ENCODE measurements at places on chromosomes 2 and 18. TPM values are rescaled to one million over a fixed set of nuclear protein-coding genes. Genes with fewer than 3 reads are reported as not detected.

The HOXD8 gene
- total RNA-seq: 33.1 TPM

The DSG3 gene
- total RNA-seq: not detected

The TSN gene
- total RNA-seq: 58.0 TPM

The VSNL1 gene
- total RNA-seq: 0.60 TPM

The SERPINB3 gene
- total RNA-seq: 0.23 TPM

The SCN3A gene
- total RNA-seq: 0.41 TPM

The CLEC4F gene
- total RNA-seq: 0.22 TPM

The CHRND gene
- not detected for total RNA-seq

- H3K4me1 ChIP-seq: no peaks in the 10 kb centered on the region
- no peaks in the 10 kb centered on the region for H3K27me3 ChIP-seq
- DNase-seq: no peak
- H3K4me3 ChIP-seq: no peak overlapping the region
- no peak overlapping the region for H3K27ac ChIP-seq
Observed at GRCh38 chr18:63591725-63592124, 4.6 kb downstream of the SERPINB13 start.

- DNase-seq: no peak
- H3K36me3 ChIP-seq: no peaks in the 10 kb centered on the region
- no peaks in the 10 kb centered on the region for H3K27me3 ChIP-seq
- no peaks in the 10 kb centered on the region for H3K4me1 ChIP-seq
- H3K4me3 ChIP-seq: no peak overlapping the region
- H3K27ac ChIP-seq: no peak overlapping the region
Observed at GRCh38 chr2:181231886-181232621, 225.1 kb upstream of the ITGA4 start.

DNA sequence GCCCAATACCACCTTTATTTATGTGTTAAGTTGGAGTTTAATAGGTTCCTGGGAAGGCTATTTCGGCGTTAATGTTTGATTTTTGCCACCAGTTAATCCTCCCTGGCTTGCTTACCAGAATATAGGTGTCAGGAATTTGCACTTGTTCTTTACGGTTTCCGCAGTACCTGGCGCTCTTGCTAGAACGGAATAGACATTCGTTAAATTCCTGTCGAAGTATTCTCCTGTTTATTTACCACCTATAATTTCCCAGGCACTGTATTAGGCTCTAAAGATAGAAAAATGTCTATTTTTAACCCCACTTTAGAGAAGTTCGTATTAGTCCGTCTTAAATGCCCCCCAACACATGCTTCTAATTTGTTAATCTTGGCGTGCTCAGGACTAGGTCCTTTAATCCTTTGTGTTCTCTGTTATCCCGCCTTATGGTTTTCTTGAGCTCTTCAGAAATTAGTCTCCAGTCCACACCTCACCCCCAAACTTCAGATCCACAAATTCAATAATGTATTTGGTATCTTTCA is 575 bp downstream of the CCDC150 start:
- no peaks in the 10 kb centered on the region for H3K27me3 ChIP-seq
- peaks cover 2% of the 10 kb centered on the region for H3K4me1 ChIP-seq
- peak overlapping the region; percentile 39 for H3K4me3 ChIP-seq
- DNase-seq: no peak
- no peaks in the 10 kb centered on the region for H3K36me3 ChIP-seq
- no peak overlapping the region for H3K27ac ChIP-seq

GRCh38 chr2:229087267-229087666 is 183.8 kb downstream of the PID1 start:
- H3K4me3 ChIP-seq: no peak overlapping the region
- no peak for DNase-seq
- H3K27me3 ChIP-seq: no peaks in the 10 kb centered on the region
- no peaks in the 10 kb centered on the region for H3K36me3 ChIP-seq
- H3K4me1 ChIP-seq: peaks cover 1% of the 10 kb centered on the region
- no peak overlapping the region for H3K27ac ChIP-seq

DNA sequence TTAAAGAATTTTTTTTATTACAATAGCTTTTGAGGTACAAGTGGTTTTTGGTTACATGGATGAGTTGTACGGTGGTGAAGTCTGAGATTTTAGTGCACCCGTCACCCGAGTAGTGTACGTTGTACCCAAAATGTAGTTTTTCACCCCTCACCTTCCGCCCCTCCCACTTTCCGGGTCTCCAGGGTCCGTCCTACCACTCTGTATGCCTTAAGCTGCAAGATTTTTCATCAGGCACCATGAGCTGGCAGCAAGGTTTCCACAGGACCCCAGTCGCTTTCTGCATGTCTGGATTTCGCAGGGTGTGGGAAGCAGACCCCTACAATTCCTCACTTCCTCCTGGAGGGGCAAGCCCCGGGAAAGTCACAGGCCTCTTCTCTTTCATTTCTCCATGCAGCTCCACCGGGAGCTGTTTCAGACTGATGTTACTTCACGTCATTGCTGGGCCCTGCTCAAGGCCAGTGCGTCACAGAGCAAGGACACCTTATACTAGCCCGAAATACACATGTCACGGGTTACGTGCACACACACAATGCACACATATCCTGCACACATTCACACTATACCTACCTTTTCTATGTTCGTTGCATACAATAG is 179.1 kb downstream of the ZFP36L2 start:
- no peaks in the 10 kb centered on the region for H3K27me3 ChIP-seq
- H3K36me3 ChIP-seq: no peaks in the 10 kb centered on the region
- peaks cover 34% of the 10 kb centered on the region for H3K4me1 ChIP-seq

DNA sequence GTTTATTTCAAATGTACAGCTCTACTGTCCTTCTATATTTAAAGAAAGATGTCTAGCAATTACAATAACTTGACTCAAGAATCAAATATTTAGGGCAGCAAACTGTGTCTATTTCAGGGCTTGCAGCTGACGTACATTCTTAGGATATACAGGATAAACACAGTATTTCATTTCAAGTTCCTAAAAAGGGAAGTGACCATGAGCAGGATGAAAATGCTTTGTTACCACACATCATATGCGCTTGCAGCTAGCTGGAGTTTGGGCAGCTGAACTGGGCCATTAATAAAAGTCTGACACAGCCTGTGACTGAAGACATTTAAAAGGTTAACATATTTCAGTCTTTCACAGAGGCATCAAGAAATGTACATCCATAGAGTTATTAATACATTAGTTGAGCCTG is 264.6 kb upstream of the TRIB2 start:
- H3K36me3 ChIP-seq: no peaks in the 10 kb centered on the region
- peaks cover 3% of the 10 kb centered on the region for H3K4me1 ChIP-seq
- DNase-seq: no peak
- H3K27me3 ChIP-seq: no peaks in the 10 kb centered on the region
- no peak overlapping the region for H3K27ac ChIP-seq

- no peak for DNase-seq
- H3K27ac ChIP-seq: no peak overlapping the region
- H3K4me1 ChIP-seq: no peaks in the 10 kb centered on the region
- no peaks in the 10 kb centered on the region for H3K36me3 ChIP-seq
Observed at GRCh38 chr2:172869861-172870260, 134.2 kb downstream of the RAPGEF4 start.

DNA sequence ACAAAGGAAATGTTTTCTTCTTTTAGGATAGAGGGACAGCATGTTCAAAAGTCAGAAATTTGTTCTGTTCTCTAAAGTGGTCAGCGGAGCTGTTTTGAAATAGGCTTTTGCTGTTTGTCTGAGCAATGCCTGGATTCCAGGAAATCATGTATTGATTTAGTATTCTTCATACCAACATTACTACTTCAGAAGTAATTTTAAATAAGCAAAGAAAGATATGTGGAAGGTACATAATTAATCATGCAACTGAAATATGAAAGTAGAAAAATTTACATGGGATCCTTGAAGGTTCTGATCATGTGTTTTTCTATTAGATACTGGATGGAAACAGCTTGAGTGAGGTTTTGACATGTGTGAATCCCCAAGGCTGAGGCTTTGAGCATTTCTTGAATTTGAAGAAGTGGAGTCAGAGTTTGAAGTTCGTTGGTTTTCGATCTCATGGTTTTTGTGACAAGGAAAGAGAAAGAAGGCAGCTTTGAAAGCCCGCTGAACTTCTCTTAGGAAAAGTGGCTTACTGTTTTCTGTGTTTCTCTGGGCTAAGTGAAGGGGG is 220.0 kb downstream of the LDLRAD4 start:
- no peaks in the 10 kb centered on the region for H3K27me3 ChIP-seq
- H3K4me3 ChIP-seq: no peak overlapping the region
- H3K36me3 ChIP-seq: no peaks in the 10 kb centered on the region
- no peak overlapping the region for H3K27ac ChIP-seq
- DNase-seq: no peak

DNA sequence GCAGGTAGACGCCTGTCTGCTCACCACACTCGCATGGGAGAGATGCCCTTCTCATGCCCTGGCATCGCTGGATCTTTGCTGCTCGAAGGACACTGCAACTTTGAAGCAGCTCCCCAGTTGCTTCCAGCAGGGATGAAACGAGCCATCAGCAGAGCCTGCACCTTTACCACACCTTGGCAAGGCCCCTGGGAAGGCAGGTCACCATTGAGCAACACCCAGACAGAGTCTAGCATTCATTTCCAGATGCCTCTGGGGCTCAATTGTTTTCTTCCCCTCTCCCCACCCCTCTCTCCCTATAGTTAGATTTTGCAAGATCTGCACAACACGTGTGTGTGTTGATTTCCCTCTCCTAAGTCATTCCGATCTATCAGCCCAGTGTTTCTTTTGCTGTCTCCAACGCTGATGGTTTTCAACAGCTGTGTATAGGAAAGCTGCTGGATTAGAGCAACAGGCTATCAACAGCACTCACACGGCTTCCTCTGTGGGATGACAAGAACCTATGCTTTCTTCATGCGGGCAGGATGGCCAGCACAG is 25.6 kb upstream of the INHBB start:
- H3K4me3 ChIP-seq: no peak overlapping the region
- H3K4me1 ChIP-seq: no peaks in the 10 kb centered on the region
- H3K27me3 ChIP-seq: no peaks in the 10 kb centered on the region
- DNase-seq: no peak
